ENCODE measurements at places on chromosomes 7 and 10.

- no peak for DNase-seq
Observed at GRCh38 chr7:131836733-131837132, 280.3 kb upstream of the PODXL start.

- DNase-seq = no peak
Observed at GRCh38 chr7:67423065-67423464, 426.4 kb downstream of the TYW1 start.

GRCh38 chr10:45256246-45256645 lies 59.2 kb downstream of the OR13A1 start:
- DNase-seq = no peak

DNA sequence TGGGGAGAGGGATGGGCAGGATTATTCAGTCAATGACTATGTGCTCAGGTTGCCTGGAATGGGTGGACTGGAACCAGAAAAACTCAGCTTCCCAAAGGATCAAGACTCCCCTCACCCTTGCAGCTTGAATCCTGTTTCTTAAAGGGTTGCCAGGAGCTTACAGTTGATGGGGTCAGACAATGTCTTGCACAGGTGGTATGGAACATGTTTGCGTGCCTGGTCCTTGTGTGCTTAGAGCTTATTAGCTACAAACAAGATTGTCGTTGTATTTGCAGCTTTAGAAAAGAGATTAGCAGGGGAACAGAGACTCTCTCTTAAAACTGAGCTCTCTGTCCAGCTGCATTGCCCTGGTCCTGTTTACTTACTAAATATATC lies 56.9 kb downstream of the PRR15 start:
- no peak for DNase-seq

- DNase-seq = no peak
Observed at GRCh38 chr10:96244354-96244753, 27.0 kb downstream of the BLNK start.

DNA sequence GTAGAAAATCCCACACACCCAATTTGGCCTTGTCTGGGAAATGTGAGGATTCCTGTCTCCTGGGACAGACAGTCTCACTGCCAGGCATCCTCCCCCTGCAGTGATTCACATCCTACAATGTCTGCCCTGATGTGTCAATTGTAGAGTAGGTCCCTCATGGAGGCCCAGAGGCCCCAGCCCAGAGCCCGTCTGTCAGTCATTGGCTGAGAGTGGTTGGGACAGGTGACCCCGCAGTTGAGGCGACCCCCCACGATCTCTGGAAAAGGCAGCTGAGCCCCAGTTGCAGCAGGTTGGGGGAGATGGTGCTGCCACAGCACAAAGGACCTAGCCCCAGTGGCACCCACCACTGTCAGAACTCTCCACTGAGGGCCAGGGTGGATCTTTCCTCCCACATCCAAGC lies 84.3 kb upstream of the INSIG1 start:
- no peak for DNase-seq

GRCh38 chr7:134851141-134851540 lies 71.7 kb downstream of the CALD1 start:
- DNase-seq = no peak

DNA sequence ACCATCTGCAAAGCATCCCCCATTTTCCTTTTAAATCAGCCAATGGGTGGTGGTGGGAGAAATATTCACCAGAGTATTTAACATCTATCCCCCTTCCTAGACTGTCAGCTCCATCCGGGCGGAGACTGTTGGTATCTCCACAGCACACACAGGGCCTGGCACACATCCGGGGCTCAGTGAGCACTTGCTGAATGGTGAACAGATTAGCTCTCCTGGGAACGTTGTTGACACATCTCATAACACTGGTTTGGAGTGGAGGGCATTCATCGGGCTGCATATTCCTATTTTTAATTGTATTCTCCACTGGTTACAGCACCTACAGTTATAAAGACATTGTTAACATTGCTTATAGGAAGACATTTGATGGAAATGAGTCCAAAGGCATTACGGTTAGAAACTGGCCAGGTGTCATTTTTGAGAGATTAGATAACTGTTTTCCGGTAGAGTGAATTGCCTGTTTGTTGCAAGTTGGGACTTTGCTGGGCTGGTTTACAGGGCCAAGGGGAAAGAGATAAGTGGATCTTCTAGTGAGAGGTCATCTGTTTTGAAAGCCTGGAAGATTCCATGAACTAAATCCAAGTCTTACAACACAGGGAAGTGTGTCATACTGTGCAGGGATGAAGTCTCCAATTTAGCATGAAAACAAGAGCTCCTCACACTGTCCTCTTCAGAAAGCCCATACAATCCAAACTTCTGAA lies 101.8 kb downstream of the EGFR start:
- no peak for DNase-seq
